ENCODE measurements at places on chromosomes 4 and X.

DNA sequence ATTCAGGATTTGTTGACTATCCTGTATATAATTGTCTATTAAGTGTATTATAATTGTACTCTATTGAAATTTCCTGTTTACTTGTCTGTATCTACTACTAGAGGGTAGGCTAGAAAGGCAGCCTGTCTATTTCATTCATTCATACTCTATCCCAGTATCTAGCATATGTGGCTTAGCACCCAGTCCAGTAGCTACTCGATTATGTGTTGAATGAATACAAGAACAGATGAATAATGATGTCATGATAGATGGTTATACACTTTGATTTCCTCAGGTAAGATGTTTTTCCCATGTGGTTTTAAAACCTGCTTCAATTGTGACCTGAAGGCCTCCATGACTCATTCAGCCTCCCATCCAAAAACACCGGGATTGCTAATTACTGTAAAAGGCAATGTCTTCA is 68.0 kb downstream of the IL21 start:
- DNase-seq = no peak

GRCh38 chrX:72368796-72369195 is 63.1 kb upstream of the CITED1 start:
- no peak for DNase-seq

DNA sequence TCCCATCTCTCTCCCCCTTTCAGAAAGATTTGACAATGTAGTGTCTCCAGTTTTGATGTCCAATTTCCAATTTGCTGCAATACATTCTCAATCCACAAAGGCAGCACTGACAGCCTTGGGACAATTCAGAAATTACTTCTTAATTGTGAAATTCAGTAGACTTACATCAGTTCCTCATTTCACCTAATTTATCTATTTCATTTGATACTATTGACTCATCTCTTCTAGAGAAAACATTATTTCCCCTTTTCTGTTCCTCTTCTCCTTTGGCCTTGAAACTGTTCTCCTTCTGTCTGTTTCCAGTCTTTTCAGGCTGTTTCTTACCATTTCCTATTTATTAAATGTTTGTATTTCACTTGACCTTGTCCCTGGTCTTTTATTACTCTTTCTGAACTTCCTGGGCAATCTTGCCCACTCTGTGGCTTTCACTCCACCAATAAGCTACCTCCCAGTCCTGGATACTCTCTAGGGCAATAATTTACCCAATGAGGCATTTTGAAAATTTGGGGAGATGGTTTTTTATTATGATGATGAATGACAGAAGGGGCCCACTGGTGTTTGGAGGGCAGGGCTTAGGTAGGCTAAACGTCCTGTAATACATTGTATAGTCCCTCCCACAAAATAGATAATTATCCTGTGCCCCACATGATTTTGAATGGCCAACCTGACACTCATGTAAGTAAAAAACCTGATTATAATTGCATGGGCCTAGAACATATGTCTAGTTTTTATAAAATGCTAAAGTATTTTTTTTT is 498.0 kb upstream of the BOD1L1 start:
- no peak for DNase-seq

DNA sequence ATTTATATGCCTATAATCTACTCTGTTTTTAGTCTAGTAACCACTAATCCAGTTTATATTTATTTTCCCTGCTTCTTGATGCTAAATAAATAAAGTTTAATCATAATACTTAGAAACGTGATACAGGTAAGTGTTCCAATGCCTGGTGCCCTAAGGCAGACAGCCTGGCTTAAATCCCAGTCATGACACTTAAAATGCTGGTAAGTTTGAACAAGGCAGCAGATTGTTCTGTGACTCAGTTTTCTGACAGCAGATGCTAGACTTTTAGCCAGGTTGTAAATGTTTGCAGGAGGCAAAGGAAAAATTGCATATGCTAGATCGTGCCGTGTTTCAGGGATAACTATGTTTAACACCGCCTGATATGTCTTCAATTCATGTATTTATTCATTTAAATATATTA is 2661.6 kb downstream of the PCDH7 start:
- DNase-seq = no peak

DNA sequence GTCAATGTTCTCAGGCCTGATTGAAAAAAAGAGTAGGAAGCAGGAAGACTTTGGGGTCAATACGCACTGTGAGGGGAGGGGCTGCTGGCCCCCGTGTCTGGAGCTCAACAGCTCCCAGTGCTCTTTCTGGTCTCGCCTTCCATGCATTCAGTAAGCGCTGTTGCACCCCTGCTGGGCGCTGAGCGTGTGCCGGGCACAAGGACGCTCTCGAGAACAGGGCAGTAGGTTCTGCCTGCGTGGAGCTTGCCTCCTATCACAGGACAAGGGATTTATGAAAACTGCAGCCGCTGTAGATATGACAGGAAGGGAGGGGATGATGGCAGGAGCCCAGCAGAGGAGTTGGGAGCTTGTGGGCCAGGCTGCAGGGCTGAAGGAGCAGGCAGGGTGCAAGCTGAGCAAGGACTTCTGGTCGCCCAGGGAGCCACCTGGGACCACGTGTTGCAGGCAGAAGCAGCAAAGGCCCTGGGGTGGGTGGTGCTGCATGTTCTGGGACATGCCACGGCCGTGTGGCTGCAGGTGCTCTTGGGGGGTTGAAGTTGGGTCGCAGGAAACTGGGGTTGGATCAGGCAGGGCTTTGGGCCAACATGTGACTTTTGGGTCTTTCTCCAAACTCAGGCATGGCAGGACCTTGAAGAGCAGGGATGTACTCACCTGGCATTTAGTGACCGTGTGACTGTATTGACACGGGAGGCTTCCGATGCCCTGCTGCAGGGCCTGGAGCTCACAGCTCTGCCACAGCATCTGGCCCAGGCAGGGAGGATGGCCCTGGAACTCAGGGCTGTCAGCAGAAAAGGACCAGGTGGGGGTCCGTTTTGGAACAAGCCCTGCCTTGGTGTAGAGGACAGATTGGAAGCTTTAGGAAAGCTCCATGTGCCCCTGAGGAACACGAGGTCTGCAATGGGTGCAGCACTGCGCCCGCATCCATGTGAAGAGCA is 97.9 kb downstream of the CPZ start:
- DNase-seq = no peak

DNA sequence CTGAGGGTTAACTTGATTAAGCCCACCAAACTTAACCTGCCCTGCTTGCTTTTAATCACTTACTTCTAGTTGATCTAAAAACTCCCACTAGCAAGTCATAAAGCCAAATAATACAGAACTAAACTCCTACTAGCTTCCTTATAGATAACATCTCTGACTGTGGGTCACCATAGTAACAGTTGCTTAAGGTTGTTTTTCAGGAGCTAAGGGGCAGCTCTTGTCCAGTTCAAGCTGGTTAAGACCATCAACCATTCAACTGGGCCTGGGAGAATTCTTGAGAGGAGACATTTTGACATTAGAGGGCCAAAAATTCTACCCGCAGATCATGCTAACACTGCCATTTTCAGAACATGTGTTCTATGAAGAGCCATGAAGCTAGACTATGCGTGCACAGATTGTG is 67.0 kb downstream of the UCHL1 start:
- no peak for DNase-seq

DNA sequence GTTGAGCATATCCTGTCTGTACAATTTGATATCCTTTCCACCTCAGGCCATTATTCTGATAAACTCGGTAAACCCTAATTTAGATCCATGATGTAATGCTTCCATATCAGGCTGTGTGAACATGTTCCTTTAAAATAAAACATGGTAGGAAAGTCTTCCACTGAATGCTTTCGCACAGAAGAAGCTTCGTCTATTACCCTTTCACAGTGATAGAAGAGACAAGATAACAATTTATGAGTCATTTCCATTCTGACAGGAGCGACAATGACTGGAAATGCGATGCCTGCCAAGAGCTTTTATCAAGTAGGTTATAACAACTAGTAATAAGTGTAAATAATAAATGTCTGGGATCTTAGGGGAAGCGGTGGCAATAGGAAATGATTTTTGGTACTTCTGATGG is 98.8 kb downstream of the TTC29 start:
- no peak for DNase-seq

DNA sequence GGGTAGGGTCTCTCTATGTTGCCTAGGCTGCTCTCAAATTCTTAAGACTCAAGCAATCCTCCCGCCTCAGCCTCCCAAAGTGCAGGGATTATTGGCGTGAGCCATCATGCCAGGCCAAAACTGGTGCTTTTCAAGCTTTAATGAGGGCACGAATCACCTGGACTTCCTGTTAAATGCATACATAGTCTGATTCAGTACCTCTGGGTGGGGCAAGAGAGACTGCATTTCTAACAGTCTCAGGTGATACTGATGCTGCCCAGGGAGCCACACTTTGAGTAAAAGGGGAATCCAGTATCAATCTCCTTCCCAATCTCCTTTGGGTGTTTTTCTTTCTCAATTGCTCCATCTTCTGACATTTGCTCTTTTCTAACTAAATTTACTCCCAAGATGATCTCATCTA is 96.5 kb downstream of the SH3RF1 start:
- DNase-seq = no peak

DNA sequence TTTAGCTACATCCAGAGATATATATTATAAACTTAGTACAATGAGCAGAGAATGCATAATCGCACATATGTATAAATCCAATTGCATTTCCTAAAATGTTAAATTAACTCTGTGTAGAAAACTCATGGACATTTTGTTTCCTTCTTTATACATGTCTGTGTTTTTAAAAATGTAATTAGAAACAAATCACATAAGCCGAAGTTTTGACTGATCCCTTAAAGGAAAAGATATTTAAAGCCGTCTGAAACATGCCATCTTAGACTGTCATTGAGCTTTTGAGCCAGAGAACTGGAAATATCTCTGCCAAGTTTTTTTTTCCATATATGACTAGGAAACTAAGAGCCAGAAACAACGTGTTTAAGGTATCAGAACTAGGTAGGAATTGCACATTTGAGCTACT is 107.0 kb downstream of the ARAP2 start:
- no peak for DNase-seq

GRCh38 chr4:17636696-17637622 is 22.5 kb downstream of the MED28 start:
- DNase-seq = peak; percentile 57

- no peak for DNase-seq
Observed at GRCh38 chr4:54085284-54085683, 14.7 kb upstream of the GSX2 start.

GRCh38 chr4:950136-951020 is 18.1 kb downstream of the TMEM175 start:
- DNase-seq = no peak

DNA sequence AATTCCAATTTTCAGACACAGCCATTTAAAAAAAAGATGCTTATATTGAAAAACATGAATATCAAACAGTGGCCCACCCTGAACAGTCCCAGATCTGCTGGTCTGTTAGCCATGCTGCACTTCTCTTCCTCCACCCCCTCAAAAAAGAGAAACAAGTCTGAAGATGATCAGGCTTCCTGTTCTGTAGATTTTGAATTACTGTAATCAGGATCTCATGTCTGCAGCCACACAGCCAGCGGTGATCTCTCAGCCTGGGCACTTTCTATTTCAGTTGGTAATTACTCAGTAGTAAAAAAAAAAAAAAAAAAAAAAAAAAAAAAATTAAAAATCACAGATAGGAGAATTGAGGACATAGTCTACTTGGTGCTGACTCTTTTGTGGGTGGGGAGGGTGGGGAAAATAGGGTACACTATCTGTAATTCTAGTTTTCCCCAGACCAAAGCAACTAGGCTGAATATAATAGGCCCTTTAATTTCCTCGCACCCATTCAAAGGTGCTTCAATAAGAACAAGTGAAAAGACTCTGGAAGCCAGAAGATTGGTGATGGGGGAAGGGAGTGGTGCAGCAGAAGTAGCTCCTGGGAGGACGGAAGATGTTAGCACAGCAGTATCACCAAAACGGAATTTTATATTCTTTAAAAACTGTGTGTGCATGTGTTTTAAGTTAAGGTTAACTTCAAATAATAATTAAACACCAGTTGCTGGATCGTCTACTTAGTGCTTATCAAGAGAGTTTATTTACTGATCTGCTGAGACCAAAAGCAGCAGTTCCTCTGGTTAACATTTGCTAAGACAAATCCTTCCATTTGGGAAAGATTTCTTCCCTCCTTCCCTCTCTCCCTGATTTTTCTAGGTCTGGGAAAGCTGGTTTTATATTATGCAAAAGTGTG is 47.0 kb downstream of the SPRY1 start:
- DNase-seq = peak; percentile 25

DNA sequence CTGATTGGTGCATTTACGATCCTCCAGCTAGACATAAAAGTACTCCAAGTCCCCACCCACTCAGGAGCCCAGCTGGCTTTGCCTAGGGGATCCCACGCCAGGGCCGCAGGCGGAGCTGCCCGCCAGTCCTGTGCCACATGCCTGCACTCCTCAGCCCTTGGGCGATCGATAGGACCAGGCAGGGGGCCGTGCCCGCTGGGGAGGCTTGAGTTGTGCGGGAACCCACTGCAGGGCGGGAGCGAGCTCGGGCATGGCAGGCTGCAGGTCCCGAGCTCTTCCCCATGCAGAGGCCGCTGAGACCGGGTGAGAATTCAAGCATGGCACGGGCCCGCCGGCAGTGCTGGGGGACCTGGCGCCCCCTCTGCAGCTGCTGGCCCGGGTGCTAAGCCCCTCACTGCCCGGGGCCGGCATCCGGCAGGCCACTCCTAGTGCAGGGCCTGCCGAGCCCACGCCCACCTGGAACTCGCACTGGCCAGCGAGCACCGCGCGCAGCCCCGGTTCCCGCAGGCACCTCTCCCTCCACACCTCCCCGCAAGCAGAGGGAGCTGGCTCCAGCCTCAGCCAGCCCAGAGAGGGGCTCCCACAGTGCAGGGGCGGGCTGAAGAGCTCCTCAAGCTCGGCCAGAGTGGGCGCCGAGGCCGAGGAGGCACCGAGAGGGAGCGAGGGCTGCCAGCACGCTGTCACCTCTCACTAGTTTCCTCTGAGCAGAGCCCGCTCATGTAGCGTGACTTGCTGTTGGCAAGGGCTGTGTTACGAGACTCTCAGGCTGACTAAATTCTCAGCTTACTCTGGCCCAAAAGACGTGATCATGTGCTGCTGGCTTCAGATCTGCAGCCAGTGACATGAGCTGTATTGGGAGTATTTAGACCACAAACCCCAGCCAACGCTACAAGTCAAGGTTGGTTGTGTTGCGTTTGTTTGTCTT is 87.5 kb downstream of the TRAPPC11 start:
- DNase-seq = no peak

DNA sequence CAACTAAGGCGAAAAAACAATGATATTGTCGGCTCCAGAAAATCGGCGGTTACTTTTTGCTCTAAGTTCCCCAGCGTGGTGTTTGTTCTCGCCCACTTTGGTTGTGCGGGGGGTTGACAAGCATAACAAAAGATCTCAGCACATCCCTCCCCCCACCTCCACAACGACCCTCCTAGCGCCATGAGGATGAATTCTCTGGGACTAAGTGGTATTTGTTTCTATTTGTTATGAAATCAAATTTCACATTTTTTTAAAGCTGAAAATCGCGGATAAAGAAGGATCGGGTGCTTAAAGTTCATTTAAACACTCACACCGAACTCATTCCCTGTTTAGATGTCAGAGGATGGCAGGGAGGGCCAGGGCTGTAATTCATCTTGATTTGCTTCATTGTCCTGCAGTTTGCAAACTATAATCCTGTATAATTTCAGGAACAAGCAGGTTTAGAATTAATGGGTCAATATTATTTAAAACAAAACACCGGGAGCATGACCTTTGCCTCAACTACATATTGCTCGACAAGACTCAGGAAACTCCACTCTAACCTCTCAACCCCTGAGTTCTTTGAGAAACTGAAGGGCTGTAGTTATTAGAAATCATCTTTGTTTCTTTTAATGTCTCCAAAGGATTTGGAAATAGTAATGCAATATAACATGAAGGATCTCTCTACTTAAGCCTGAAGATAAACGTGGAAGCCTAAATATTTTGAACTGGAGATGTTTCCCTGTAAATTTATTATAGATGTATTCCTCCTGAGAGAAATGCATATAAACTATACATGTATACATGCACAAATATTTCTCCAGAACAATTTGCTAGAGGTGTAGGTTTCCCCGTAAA is 6.4 kb downstream of the PITX2 start:
- DNase-seq = no peak

GRCh38 chrX:11886745-11887144 is 128.7 kb downstream of the MSL3 start:
- DNase-seq = no peak
